ENCODE measurements at places on chromosomes 3 and 15.

DNA sequence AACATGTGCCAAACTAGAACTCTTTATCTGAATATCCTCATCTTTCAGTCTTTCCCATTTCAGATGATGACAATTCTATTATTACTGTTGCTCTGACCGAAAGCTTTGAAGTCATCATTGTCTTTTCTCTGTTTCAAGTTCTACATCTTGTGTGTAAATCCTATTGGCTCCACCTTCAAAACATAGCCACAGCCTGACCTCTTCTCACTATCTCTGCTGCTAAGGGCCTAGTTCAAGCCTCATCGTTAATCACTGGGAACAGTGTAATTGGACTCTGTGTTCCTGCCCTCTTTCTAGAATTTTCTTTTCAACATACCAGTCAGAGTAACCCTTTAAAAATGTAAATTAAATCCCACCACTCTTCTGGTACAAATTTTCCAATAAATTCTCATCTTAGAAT lies 105.1 kb downstream of the OXSM start:
- DNase-seq: no peak

- DNase-seq: no peak
Measured at GRCh38 chr3:157786211-157786610, 283.0 kb upstream of the VEPH1 start.

DNA sequence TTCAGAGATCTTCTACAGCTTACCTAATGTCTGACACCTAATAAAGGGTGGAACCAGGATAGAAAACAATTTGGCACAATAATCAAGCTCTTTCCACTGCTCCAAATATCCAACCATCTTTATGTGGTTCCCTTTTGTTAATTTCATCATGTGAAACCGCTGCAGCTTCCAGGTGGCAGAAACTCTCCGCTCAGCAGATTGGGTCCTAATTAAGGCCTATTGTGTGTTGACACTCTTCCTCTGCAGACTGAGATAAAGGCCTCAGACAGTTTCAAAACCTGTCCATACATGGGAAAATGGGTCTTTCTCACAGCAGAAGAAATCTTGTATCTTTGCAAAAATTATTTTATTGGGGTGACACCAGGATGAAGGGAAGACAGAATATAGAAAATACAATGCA lies 1002.4 kb upstream of the SEMA6D start:
- DNase-seq: no peak

- no peak for DNase-seq
Measured at GRCh38 chr15:24054547-24055245, 367.6 kb upstream of the NDN start.

- no peak for DNase-seq
Measured at GRCh38 chr15:60563539-60564404, 84.8 kb upstream of the ICE2 start.

DNA sequence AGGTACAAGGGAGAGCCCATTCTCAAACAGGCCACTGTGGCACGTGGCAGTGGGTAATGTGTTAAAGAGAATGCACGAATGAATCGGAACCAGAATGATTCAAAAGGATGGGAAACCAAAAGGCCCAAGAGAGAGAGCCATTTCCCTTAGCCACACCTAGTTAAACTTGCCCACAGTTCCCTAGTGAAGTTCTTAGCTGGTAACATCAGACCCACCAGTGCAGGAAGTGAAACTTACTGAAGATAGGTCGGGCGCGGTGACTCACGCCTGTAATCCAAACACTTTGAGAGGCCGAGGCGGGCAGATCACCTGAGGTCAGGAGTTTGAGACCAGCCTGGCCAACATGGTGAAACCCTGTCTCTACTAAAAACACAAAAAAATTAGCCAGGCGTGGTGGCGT lies 97.1 kb downstream of the MEX3B start:
- no peak for DNase-seq

DNA sequence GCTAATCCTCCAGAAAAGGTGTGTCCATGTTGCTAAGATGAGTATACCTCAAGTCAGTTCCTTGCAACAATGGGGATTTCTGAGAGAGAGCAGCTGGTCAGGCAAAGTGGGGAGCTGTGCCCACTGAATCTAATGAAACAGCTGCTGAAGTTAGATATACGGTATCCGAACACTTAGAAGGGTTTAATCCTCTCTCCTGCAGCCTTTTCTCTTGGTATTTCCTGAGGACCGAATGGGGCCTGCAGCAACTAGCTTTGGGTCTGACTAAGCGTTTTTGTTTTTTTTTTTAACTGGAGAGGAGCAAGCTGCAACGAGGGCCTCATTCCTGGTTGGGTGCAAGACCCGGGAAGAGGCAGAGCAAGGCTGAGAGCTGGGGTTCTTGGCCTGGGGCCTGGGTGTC lies 37.6 kb upstream of the BNC1 start:
- no peak for DNase-seq

DNA sequence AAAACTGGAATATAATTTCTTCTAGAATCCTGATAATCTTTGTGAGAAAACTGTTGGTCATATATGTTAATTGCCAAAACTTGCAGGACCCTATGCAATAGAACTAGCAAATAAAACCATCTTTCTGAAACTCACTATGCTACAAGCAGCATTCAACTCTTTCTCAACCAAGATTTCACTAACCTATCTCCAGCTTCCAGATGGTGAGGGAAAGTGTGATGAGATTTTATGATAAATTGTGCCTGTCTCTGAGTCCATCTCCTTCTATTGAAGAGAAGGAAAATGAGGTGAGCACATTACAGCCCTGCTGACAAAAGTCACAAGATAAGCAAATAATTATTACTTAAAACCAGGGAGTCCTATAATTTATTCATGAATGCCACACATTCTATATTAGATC lies 44.1 kb upstream of the UBE2Q2 start:
- no peak for DNase-seq

- peak; percentile 27 for DNase-seq
Measured at GRCh38 chr15:77138167-77138522, 67.2 kb upstream of the TSPAN3 start.

DNA sequence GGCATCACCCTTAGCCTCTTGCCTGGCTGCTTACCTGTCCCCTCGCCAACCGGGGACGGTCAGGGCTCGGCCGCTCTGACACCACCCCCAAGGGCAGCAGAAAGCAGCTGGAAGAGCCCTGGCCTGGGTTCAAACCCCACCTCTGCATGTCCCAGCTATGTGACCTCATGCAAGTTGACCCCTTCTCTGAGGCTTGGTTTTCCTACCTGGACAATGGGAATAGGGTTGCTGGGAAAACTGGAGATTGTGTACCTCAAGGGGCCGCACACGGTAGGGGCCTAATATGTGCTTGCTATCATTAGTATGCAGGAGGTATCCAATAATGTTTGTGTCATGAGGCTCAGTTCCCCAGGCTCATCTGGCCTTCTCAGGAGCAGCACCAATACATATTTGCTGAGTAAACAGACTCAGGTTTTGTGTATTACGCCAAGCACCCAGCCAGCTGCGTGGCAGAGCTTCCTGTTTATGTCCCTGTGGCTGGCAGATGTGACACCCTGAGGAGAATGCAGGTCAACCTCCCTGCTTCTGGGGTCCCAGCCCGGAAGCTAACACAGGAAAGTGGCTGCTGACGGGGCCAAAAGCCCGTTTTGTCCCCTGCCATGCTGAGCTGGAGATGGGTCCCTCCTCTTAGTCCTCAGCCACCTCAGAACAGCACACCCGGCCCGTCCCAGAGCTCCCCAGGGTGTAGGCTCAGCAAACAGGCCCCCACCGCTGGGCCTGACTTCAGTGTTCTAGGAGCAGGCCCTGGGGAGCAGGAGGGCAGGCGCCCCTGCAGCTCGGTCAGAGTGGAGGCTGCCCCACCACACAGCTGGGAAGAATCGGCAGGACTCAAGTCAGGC lies 29.7 kb downstream of the PLXND1 start:
- no peak for DNase-seq

GRCh38 chr3:172216911-172217310 lies 177.5 kb downstream of the FNDC3B start:
- no peak for DNase-seq

- no peak for DNase-seq
Measured at GRCh38 chr3:41033956-41034519, 165.3 kb upstream of the CTNNB1 start.

DNA sequence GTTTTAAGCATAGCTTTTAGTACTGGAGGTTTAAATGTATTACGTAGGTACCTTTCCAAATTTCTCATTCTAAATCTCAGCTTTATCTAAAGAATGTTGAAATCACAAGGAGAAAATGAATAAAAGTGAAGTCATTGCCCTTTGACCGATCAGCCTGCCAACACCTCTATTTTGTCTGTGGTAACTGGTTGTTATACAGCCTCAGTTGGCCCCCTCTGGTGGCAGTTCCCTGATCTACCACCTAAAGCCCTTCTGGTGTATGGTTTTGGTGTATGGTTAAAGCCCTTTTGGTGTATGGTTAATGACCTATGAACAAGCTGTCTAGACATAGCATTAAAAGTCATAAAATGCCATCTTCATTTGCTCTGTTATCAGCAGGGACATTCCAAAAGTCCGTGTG lies 378.2 kb upstream of the AZI2 start:
- peak; percentile 72 for DNase-seq

DNA sequence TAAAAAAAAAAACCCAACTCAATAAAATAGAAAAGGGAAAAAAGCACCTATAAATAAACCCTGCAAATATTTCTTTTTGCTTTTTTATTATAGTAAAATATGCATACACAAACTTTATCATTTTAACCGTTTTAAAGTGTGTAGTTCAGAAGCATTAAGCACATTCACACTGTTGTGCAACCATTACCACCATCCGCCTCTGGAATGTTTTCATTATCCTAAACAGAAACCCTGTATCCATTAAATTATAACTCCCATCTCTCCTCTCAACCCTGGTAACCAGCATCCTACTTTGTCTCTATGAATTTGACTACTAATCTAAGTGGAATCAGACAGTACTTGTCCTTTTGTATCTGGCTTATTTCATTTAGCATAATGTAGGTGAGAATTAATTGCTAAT lies 15.0 kb downstream of the CDCP1 start:
- no peak for DNase-seq

DNA sequence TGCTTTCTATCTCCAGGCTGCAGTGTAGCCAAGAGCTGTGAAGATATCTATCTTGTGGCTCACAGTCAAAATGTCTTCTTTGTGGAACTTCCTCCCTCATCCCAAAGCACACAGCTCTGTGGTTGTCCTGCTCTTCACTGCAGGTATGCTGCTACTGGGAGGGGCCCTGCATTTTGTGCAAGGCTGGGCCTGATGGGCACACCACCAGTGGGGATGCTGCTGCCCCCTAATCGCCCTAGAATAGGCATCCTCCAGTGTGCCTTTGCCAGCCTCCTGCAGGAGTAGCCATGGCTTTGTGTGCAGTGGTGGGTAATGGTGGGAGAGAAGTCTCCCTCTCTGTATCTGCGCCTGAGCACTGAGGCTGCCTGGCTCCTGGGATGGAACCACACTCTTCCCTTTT lies 297.3 kb downstream of the DOCK3 start:
- no peak for DNase-seq

DNA sequence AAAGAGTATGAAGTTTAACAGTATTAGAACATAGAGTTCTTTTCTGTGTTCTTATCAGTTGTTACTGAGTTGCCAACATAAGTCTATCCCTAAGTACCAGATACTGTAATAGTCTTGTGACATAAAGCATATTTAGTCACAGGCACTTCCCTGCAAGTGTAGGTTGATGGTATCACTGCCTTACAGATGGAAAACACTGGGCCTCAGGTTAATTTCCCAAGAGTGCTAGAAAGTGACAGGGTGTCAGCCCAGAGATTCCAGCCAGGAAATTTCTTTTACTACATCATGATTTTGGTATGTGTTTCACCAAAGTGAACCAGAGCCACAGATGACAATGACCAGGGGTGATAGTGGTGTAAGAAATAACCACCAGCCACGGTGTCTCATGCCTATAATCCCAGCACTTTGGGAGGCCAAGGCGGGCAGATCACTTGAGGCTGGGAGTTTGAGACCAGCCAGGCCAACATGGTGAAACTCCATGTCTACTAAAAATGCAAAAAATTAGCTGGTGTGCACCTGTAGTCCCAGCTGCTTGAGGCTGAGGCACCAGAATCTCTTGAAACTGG lies 3.2 kb downstream of the EIF1B start:
- peak; percentile 14 for DNase-seq

DNA sequence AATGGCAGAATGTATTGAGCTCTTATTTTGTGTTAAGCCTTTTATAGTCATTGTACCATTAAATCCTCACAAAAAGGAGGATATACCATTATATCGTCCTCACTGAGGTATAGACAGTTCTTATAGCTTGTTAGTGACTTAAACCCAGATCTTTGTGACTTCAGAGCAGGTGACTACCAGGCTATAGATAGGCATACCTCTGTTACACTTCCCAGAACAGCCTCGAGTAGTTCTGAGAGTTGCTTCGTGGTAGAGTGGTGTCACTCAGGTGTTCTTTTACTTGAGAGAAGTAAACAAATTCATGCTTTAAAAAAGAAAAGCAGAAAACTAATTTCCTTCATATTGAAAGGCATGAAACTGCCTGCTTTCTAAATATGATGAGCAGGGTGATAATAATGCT lies 59.9 kb downstream of the SEC22A start:
- no peak for DNase-seq

GRCh38 chr3:190867071-190867470 lies 4.6 kb upstream of the GMNC start:
- no peak for DNase-seq

- DNase-seq: no peak
Measured at GRCh38 chr15:83396101-83396500, 51.0 kb upstream of the SH3GL3 start.

DNA sequence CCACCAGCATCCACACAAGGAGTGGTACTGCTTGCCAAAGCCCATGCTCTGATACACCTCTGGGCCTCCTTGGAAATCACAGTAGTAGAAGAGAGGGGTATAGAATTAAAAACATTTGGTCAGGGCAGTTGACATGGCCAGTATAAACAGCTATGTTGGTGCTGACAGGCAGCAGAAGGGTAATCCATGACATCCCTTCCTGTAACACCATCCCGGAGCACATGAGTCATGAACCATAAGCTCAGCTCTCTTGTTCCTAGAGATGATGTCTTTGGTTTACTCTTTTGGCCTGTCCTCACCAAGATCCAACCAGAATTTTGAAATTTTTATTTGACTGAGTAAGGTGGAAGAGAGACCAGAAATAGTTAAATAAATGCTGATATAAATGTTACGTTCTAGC lies 132.6 kb upstream of the CTDSPL start:
- DNase-seq: peak; percentile 15

- no peak for DNase-seq
Measured at GRCh38 chr15:40092256-40092978, 16.3 kb downstream of the BMF start.

- no peak for DNase-seq
Measured at GRCh38 chr3:125496701-125497100, 23.3 kb downstream of the SNX4 start.

DNA sequence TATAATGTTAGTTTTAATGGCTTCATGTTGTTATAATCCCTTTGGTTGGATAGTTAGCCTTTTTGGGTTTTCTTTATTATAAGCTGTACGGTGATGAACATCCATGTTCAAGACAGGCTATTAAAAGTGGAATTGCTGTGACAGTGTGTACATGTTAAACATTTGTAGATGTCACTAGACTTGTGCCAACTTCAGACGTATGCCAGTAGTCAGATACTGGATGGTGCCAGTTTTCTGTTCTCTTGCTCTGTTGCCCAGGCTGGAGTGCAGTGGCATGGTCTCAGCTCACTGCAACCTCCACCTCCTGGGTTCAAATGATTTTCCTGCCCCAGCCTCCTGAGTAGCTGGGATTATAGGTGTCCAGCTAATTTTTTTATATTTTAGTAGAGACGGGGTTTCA lies 54.1 kb downstream of the MGA start:
- DNase-seq: no peak

GRCh38 chr15:92960996-92961681 lies 61.0 kb downstream of the CHD2 start:
- DNase-seq: no peak

Measured in RKO (cell line).